ENCODE measurements at places on chromosomes 3 and 15.

DNA sequence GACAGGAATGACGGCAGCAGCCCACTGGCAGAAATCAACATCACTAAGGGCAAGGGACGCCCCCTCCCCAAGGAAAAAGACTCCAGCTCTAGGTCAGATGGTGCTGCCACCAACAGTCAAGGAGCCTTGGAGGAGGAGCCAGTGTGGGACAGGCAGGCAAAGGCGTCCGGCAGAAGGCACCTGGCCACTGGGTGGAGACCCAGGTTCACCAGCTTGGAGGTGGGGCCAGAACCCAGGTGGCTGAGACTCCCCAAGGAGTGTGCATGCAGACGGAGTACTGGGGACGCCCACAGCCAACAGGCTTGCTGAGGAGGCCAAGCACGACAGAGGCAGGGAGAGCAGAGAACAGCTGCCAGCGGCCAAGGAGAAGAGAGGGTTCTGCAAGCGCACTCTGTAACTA is 35.2 kb downstream of the PTPN23 start:
- no peak for DNase-seq

- DNase-seq, result no peak
Measured at GRCh38 chr3:60841355-60841754, 409.9 kb downstream of the FHIT start.

DNA sequence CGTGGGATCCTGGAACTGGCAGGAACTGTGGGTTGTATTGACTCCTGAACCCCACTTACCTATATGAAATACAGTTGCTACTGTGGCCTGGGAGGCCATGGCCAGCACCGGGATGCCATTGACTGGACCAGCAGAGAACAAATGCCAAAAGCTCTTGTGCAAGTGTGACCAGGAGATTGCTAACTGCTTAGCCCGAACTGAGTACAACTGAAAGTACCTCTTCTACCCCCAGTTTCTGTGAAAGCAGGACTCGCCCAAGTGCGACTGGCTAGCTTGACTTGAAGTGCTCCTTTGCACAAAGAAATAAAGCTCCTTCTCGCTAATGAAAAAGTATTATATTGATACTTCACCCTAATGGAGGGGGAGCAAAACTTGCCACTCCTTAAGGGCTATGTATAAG is 101.3 kb upstream of the ATP11B start:
- DNase-seq, result no peak

- no peak for DNase-seq
Measured at GRCh38 chr3:89740881-89741177, 633.4 kb downstream of the EPHA3 start.

GRCh38 chr15:43939070-43939469 is 112.3 kb downstream of the WDR76 start:
- DNase-seq, result no peak

DNA sequence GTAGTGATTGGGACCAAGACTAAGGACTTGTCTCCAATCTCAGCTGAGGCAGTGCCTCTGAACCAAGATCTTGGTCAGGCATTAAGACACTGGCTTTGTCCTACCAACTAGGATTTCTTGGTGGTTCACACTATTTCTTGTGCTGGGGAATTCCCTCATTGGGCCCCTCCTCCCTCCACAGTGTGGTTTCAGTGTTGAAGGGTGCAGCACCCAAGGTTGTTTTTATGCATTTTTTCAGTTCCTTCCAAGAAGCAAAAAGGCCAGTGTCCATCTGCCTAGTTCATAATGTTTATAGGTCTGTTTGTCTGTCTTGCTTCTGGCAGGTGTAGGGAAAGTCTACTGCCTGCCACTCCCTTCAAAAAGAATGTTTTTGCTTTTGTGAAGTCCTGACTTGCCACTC is 10.6 kb upstream of the ITPKA start:
- DNase-seq, result no peak

- DNase-seq, result no peak
Measured at GRCh38 chr3:64798316-64798715, 110.5 kb upstream of the ADAMTS9 start.

DNA sequence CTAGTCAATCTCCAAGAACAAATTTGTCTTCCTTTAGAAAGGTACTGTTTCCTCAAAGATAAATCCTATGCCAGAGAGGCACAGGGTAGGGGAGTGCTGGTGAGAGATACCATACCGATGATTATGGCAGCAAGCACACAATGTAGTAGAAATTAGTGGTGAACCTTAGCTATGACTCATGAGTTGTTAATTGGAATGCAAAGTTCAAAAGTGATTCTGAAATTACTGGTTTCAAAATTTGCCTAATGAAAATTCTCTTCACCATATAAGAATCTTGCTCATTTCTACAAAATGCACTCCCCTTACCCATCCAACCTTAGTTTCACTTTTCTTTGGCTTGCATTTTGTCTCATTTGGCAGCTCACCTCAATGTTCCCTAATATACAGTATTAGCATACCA is 139.5 kb upstream of the SLC2A2 start:
- DNase-seq, result no peak

DNA sequence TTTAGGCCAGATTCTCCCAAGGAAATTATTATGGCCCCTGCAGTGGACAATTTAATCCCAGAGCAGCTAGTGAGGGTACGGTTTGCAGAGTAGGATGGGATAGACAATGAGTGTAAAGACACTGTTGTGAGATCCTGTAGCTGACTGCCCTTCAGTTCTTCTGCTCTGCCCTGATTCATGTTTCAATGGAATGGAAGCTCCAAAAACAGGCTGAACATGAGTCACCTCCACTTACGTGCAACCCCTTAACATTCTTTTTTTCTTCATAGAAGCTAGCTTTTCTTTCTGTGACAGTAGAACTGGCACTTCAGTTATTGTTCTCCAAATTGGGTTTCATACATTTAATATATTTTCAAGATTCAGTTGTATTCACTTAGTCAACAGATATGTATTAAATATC is 32.1 kb downstream of the CLDN18 start:
- DNase-seq, result no peak

DNA sequence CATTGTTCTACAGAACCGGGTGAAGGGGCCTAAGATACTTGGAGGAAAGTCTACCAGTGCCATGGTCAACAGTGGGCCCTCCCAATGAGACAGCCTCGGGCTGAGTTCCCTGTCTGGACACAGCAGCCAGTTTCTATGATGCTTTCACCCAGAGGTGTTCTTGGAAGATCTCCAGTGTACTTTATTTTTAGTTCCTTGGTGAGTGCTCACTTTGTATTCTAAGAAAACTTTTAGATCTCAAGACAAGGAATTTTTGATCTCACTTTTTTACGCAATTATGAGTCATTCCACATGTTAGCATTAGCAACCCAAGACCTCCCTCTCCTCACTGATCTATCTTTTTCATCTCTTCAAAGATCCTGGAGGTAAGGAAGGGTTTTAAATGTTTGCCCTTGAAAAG is 287.7 kb downstream of the RORA start:
- DNase-seq, result no peak

DNA sequence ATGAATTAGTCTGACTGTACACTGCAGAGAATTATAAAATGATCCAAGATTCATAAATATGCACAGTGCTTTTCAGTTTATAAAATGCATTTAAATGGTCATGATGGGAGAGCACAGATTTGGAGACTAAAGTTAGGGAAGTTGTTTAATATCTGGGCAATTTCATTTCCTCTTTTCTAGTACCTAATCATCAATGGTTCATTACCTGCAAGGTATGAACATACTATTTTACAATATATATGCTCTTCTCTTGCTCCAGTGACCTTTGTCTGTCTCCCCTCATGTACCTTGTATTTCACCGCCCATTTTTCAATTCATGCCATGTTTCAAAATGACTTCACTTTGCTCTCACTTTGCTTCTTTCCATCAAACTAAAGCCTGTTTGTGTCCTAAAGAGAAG is 114.5 kb downstream of the SUCNR1 start:
- no peak for DNase-seq

- no peak for DNase-seq
Measured at GRCh38 chr15:76134537-76134936, 74.8 kb downstream of the TMEM266 start.

DNA sequence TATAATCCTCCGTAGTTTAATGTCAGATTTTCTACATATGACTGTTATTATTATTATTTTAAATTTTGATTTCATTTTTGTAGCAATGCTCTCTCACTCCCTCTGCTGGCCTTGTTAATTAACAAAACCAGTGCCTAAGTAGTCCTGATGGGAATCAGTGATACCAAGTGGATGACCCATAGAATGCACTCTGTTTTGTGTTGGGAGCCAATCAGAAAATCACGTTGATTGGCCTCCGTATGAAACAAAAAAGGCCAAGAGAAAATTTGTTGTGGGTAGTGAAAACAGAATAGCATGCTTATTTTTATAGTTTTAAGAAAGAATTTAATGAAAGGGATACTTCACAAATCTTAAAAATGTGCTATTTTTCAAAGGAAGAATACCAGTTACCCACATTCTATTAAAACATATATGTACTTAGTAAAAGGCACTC is 34.4 kb upstream of the MEIS2 start:
- DNase-seq, result no peak

DNA sequence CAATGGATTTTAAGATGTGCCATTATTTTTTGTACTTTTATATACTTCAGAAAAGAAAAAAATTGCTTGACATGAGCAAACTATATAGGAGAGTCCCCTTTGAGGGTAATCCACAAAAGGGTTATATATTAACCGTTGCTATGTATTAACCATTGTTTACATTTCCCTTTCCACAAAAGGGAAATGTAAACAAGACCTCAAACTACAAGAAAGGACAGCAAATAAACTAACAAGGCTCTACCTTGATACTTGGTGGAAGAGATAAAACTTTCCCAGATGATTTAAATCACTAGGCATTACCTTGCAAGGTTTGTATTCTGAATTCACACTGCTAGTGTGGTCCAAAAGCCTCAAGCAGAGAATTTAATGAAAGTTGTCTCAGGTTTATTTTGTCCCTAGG is 616.3 kb upstream of the BCHE start:
- no peak for DNase-seq

GRCh38 chr15:62601777-62602545 is 436.9 kb upstream of the C2CD4B start:
- DNase-seq, result no peak

DNA sequence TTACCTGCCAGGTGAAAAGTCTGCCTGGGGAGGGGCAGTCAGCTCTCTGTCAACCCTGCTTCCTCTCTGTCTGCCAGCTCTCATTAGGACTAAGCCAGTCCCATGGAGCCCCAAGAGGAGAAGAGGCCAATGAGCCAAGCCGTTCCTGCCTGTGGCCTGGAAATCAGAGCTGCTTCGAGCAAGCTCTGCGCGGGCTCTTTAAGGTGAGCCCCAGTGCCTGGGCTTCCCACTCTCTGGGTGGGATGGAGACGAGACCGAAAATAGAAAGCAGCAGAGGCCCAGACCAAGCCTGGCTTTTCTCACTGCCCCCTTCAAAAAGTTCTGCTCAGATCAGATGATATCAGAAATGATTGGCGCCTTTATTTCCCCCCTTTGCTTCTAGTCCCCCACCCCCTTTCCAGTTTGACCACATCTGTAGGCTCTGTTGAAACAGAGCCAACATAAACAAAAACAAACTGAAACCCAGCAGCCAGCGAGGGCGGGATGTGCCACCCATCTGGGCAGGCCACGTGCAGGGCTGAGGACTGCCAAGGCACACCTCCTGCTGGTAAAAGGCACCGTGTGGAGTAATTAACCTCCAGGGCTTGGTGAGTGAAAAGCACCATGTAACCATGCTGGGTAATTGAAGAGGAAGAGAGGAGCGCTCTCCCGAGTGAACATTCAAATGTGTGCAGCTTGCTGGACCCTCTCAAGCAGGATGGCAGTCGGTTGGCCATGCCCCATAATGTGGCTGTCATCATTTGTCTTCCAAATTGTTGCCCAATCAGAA is 471.0 kb upstream of the PROK2 start:
- DNase-seq, result no peak

GRCh38 chr3:182201456-182202168 is 489.9 kb downstream of the SOX2 start:
- DNase-seq, result no peak

GRCh38 chr3:191020730-191021396 is 158.4 kb upstream of the GMNC start:
- DNase-seq, result no peak

DNA sequence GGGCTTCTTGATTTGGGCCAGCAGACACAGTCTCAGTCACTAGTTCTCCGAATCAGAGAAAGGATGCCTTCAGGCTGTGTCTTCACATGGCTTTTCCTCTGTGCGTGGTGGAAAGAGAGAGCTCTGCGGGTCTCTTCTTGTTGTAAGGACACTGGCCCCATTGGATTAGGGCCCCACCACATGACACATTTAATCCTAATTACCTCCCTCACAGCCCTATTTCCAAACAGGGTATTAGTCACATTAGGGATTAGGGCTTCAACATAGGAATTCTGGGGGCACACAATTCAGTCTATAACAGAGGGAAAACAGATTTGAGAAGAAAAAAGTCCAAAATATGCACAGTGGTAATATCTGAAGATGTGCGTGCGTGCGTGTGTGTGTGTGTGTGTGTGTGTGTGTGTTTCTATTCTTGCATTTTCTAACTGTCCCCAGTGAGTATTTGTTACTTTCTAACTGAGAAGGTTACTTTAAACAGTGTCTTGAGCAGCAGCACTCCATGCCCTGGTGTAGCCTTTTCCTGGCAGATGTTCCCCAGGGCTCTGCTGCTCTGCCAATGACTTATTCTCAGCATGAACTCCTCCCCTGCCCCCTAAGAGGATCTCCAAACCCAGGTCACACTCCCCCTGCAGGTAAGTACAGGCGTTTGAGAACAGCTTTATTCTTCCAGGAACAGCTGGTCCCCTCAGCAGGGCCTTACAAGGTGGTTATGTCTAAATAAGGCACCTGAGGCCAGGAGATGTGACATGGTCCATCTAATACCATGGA is 72.9 kb downstream of the RPL39L start:
- DNase-seq, result peak; percentile 25

DNA sequence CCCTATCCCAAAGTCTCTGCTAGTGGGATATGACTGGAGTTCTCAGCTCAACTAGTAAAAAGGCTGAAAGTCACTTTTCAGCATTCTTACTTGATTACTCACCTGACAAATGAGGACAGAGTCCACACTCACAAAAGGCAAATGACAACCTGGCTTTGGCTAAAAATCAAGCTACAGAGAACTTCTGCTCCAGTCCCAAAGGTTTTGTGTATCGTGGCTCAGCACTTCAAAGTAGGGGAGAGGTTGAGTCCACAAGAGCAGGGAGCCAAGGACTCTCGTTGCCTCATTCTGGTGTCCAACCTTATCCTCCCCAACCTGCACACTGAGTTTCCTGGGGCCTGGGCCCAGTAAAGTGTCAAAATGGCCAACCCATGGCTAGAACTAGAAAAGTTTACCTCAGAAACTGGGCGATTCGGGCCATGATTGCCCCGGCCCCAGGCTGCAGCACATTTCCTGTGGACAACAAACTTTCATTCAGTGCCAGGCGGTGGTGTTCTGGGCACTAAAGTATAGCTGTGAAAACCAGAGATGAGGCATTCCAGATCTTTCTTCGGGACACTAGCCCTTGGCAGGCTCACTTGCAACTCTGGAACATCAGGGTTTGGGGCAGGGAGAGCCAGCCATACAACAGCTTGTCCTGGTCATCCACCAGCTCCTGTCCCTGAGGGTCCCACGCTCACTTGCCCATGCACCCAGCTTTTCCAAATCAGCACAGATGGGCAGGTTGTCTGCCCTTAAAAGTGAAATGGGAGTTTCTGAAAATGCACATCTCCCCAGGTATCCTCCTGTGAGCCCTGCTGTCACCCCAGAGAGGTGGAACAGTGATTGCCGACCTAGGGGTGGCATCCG is 3.1 kb downstream of the ACAA1 start:
- DNase-seq, result no peak

All from activated CD8-positive, alpha-beta memory T cell treated with anti-CD3 and anti-CD28 coated beads for 1 hour (primary cell).